ENCODE measurements at places on chromosomes 5 and 9.

GRCh38 chr5:172278356-172278755 lies 5.2 kb downstream of the UBTD2 start:
- peaks cover 2% of the 10 kb centered on the region for H3K36me3 ChIP-seq
- DNase-seq, result no peak
- peaks cover 7% of the 10 kb centered on the region for H3K4me1 ChIP-seq
- no peak overlapping the region for H3K27ac ChIP-seq
- H3K27me3 ChIP-seq, result no peaks in the 10 kb centered on the region

- peaks cover 5% of the 10 kb centered on the region for H3K4me1 ChIP-seq
- H3K4me3 ChIP-seq, result no peak overlapping the region
- DNase-seq, result no peak
- H3K36me3 ChIP-seq, result peaks cover 11% of the 10 kb centered on the region
- no peak overlapping the region for H3K27ac ChIP-seq
These were observed 2.1 kb downstream of the SCAI start for GRCh38 chr9:125141251-125141650.

GRCh38 chr9:18989097-18989496 lies 43.9 kb downstream of the SAXO1 start:
- H3K4me1 ChIP-seq, result no peaks in the 10 kb centered on the region
- no peaks in the 10 kb centered on the region for H3K36me3 ChIP-seq
- H3K27ac ChIP-seq, result no peak overlapping the region
- no peak overlapping the region for H3K4me3 ChIP-seq
- H3K27me3 ChIP-seq, result no peaks in the 10 kb centered on the region
- no peak for DNase-seq

DNA sequence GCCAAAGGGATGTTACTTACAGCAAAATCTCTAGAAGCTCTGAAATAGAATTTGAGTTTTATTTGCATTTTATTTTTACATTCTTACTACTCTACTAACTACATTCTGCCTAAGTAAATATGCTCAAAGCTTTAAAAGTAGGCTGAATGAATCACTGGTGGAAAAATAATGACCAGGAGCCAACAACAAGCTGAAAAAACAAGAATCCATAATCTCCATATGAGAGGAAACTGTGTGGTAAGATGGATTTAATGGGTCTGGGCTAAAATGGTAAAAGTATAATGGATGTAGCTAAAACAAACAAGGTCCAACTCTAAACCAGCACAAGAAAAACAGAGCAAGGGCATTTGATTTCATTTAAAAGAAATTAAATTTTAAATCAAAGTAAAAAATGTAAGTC lies 525.8 kb upstream of the FTMT start:
- H3K27ac ChIP-seq, result no peak overlapping the region
- no peaks in the 10 kb centered on the region for H3K36me3 ChIP-seq
- H3K4me1 ChIP-seq, result no peaks in the 10 kb centered on the region
- H3K4me3 ChIP-seq, result no peak overlapping the region
- no peak for DNase-seq

- no peaks in the 10 kb centered on the region for H3K4me1 ChIP-seq
- H3K4me3 ChIP-seq, result no peak overlapping the region
- no peak overlapping the region for H3K27ac ChIP-seq
These were observed 61.2 kb downstream of the TMEM232 start for GRCh38 chr5:110665184-110665726.

- H3K27ac ChIP-seq, result no peak overlapping the region
- no peaks in the 10 kb centered on the region for H3K36me3 ChIP-seq
- H3K4me1 ChIP-seq, result no peaks in the 10 kb centered on the region
- no peaks in the 10 kb centered on the region for H3K27me3 ChIP-seq
These were observed 655.2 kb upstream of the RIOK2 start for GRCh38 chr5:97838214-97838613.

- no peak overlapping the region for H3K4me3 ChIP-seq
- H3K27me3 ChIP-seq, result no peaks in the 10 kb centered on the region
- H3K36me3 ChIP-seq, result no peaks in the 10 kb centered on the region
- H3K27ac ChIP-seq, result no peak overlapping the region
These were observed 64.5 kb downstream of the PRR16 start for GRCh38 chr5:120528609-120529008.

- no peak for DNase-seq
- no peak overlapping the region for H3K4me3 ChIP-seq
- H3K27ac ChIP-seq, result no peak overlapping the region
- H3K4me1 ChIP-seq, result no peaks in the 10 kb centered on the region
These were observed 13.9 kb upstream of the COL5A1 start for GRCh38 chr9:134627417-134628353.

- no peak overlapping the region for H3K27ac ChIP-seq
- H3K36me3 ChIP-seq, result peaks cover 20% of the 10 kb centered on the region
- no peaks in the 10 kb centered on the region for H3K27me3 ChIP-seq
- no peak for DNase-seq
- no peak overlapping the region for H3K4me3 ChIP-seq
- H3K4me1 ChIP-seq, result no peaks in the 10 kb centered on the region
These were observed 80.7 kb downstream of the AP3B1 start for GRCh38 chr5:78213799-78214198.

- no peak overlapping the region for H3K27ac ChIP-seq
- no peak overlapping the region for H3K4me3 ChIP-seq
- DNase-seq, result no peak
- no peaks in the 10 kb centered on the region for H3K36me3 ChIP-seq
- peaks cover 16% of the 10 kb centered on the region for H3K4me1 ChIP-seq
- no peaks in the 10 kb centered on the region for H3K27me3 ChIP-seq
These were observed 165.6 kb upstream of the IER5L start for GRCh38 chr9:129343424-129344375.

- no peak for DNase-seq
- no peaks in the 10 kb centered on the region for H3K36me3 ChIP-seq
- no peaks in the 10 kb centered on the region for H3K27me3 ChIP-seq
- H3K4me1 ChIP-seq, result peaks cover 17% of the 10 kb centered on the region
- no peak overlapping the region for H3K27ac ChIP-seq
These were observed 71.1 kb upstream of the IL17B start for GRCh38 chr5:149450199-149450598.

GRCh38 chr9:138022756-138023393 lies 145.3 kb downstream of the CACNA1B start:
- H3K4me3 ChIP-seq, result peak overlapping the region; percentile 42
- H3K27ac ChIP-seq, result no peak overlapping the region
- no peak for DNase-seq

- no peak overlapping the region for H3K4me3 ChIP-seq
- H3K36me3 ChIP-seq, result no peaks in the 10 kb centered on the region
- no peak overlapping the region for H3K27ac ChIP-seq
- H3K4me1 ChIP-seq, result peaks cover 10% of the 10 kb centered on the region
These were observed 69.9 kb downstream of the TLE1 start for GRCh38 chr9:81619353-81620001.

DNA sequence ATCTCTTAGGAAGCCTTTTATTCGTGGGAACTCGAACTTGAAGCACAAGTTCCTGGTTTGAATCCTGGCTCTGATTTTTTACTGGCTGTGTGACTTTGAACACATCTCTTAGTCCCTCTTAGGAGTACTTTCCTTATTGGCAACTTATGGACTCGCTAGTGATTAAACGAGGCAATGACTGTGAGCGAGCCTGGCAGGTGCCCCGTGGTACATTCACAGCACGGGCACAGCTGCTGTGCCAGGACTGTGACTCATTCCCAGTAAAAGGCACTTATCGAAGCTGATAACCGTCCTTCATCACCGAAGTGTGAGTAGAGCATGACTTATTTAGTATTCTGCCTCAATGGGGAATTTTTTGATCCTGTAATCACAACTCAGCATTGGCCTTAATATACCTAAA lies 22.7 kb downstream of the CFAP90 start:
- H3K4me1 ChIP-seq, result no peaks in the 10 kb centered on the region
- no peak for DNase-seq
- no peaks in the 10 kb centered on the region for H3K36me3 ChIP-seq
- H3K27ac ChIP-seq, result no peak overlapping the region
- peaks cover 6% of the 10 kb centered on the region for H3K27me3 ChIP-seq

- H3K27ac ChIP-seq, result no peak overlapping the region
- no peak for DNase-seq
- H3K4me3 ChIP-seq, result no peak overlapping the region
- no peaks in the 10 kb centered on the region for H3K36me3 ChIP-seq
- no peaks in the 10 kb centered on the region for H3K4me1 ChIP-seq
These were observed 323.3 kb upstream of the SLC30A5 start for GRCh38 chr5:68770551-68770950.

DNA sequence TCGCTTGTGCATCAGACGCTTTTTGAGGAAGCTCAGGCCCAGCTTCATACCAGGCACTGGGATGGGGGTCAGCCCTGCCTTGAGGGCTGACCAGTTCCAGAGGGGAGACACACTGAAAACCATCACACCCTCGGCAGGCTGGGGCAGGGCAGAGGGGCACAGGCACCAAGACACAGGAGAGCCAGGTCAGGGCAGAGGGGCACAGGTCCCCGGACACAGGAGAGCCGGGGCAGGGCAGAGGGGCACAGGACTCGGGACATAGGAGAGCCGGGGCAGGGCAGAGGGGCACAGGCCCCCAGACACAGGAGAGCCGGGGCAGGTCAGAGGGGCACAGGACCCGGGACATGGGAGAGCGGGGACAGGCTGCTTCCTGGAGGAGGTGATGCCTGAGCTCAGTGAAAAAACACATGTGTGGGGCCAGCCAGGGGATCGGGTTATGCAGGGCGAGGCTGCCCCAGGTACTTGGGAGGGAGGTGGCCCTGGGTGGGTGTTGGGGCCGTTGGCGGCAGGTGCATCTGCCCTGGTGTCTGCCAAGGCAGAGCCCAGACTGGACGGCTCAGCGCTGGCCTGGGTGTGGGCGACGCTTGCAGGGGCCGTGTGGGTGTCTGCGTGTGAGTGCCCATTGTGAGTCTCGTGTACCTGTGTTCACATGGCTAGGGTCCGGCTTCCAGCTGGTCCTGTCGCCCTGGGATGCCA lies 15.1 kb upstream of the SLC2A6 start:
- DNase-seq, result no peak
- no peaks in the 10 kb centered on the region for H3K27me3 ChIP-seq
- H3K4me1 ChIP-seq, result no peaks in the 10 kb centered on the region
- no peak overlapping the region for H3K4me3 ChIP-seq

DNA sequence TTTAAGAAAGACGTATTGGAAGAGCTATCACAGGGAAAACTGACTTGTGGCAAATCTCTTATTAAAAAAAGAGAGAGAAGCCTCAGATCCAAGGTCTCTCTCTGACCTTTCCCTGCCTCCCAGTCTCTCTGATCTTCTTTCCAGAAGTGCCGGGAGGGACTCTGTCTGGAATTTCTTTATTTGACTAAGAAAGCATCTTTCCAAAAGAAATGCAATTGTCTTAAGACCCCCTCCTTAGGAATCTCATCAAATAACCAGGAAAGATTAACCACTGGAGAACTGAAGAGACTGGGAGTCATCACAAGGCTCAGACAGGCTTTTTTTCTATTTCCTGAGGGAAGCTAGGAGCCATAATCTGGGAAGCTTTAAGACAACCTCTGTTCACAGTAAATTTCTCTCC lies 4.6 kb downstream of the C1QTNF3 start:
- no peak overlapping the region for H3K4me3 ChIP-seq
- peaks cover 13% of the 10 kb centered on the region for H3K4me1 ChIP-seq
- no peak for DNase-seq
- peaks cover 21% of the 10 kb centered on the region for H3K36me3 ChIP-seq
- H3K27me3 ChIP-seq, result no peaks in the 10 kb centered on the region

GRCh38 chr9:136268318-136268717 lies 22.7 kb upstream of the QSOX2 start:
- H3K36me3 ChIP-seq, result no peaks in the 10 kb centered on the region
- no peak overlapping the region for H3K4me3 ChIP-seq
- no peak overlapping the region for H3K27ac ChIP-seq
- H3K4me1 ChIP-seq, result peaks cover 7% of the 10 kb centered on the region
- no peaks in the 10 kb centered on the region for H3K27me3 ChIP-seq

- no peak overlapping the region for H3K4me3 ChIP-seq
- H3K36me3 ChIP-seq, result no peaks in the 10 kb centered on the region
- no peaks in the 10 kb centered on the region for H3K4me1 ChIP-seq
These were observed 70.3 kb upstream of the VCAN start for GRCh38 chr5:83401122-83401731.

DNA sequence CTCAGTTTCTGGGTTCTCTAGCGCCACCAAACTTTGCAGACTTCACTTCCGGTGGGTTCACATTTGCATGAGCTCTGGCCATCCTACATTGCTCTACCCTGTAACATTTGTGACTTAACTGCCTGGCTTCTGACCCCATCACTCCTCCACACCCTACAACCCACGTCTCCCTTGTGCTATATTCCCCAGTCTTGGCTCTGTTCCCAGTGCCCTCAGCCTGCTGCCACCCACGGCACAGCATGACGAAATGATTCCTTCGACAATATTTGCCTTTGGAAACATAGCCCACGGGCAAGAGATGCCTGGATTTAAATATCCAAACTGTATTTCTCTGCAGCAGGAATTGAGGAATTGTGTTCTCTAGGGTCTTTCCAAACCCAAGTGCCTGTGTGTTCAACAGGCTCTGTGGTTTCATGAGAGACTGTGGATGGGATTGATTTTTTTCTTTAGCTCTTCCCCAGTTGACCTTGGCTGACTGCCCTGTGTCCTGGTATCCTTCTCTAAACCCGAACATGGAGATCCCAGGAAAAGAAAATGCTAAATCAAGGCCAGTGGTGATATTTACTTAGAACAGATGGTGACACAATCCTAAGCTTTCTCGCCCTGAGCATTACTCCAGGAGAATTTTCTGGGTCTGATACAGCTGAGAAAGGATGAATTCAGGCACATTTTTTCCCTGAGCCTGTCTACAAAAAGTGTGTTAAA lies 44.4 kb upstream of the GRIA1 start:
- H3K4me1 ChIP-seq, result no peaks in the 10 kb centered on the region
- no peak for DNase-seq
- no peaks in the 10 kb centered on the region for H3K36me3 ChIP-seq
- H3K4me3 ChIP-seq, result no peak overlapping the region
- no peaks in the 10 kb centered on the region for H3K27me3 ChIP-seq

DNA sequence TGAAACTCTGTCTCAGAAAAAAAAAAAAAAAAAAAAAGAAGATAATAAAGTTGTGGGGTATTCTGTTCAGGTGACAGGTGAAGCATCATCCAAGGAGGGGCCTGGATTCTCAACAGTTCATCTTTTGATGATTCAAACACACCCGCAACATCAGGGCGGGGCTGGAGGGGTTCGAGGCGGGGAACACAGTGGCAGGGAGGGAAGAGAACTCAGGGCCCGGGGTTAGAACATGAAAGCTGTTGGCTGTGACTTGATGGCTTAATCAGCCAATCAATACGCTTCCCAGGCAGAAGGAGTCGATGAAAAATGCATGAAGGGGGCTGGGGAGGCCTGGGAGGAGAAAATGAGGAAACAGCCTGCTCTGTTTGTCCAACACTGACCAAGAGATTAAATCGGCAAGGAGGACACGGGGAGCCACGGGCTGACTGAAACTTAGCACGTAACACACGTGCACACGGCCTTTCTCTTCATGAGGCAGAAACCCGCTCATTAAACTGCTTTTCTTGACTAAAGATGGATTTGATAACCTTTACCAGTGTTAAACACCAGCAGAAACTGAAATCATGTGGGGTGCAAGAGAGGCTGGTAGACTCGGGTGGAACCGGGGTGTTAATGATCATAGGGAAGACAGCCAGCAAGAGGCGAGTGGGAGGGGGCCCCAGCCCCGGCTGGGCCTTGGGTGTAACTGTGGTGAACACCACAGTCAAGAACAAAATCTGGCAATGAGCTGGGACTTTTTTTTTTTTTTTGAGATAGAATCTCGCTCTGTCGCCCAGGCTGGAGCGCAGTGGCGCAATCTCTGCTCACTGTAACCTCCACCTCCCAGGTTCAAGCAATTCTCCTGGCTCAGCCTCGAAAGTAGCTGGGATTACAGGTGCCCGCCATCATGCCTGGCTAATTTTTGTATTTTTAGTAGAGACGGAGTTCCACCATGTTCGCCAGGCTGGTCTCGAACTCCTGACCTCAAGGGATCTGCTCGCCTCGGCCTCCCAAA lies 105.7 kb upstream of the RAPGEF1 start:
- no peaks in the 10 kb centered on the region for H3K27me3 ChIP-seq
- no peaks in the 10 kb centered on the region for H3K36me3 ChIP-seq
- H3K27ac ChIP-seq, result no peak overlapping the region
- H3K4me1 ChIP-seq, result peaks cover 2% of the 10 kb centered on the region
- no peak for DNase-seq

All from common myeloid progenitor, CD34-positive (primary cell).